Effector CD4-positive, alpha-beta T cell (primary cell): ENCODE measurements at places on chromosomes 1 and 21.

- no peak for DNase-seq
Observed at GRCh38 chr21:33839167-33839716, 76.4 kb downstream of the ATP5PO start.

DNA sequence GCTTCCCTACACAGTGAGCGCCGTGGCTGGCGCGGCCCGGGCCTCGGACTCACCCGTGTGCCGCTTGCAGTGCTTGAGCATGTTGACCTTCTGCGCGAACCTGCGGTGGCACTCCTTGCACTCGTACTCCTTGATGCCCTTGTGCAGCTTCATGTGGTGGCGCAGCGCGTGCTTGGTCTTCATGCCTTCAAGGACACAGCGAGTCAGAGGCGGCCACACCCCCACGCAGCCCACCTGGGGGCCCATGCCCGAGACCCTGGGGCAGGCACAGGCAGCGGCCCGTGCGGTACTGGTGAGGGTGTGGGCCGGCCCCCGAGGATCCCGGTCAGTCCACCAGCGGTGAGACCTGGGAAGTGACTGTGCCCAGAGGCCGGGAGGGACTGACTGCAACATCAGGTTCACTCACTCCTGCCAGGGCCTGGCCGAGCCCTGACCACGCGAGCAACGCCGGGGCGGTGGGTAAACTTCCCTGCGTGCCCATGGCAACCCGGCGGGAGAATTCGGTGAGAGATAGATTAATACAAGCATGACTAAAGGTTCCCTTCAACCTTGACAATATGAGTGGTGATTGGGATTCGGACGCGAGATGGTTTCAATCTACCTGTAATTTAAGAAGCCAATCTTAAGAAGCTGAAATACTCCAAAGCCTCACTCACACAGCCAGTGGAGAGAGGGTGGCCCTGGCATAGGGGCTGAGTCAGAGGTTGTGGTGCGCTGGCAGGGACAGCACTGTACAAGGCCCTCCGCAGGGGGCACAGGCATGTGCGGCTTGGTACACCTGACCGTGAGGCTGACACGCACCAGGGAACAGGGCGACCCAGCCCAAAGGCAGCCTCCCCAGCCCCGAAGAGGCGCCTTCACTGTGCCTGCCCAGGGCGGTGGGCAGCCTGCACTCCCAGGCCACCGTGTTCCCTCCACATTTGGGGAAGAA is 49.1 kb upstream of the RIPK4 start:
- no peak for DNase-seq

DNA sequence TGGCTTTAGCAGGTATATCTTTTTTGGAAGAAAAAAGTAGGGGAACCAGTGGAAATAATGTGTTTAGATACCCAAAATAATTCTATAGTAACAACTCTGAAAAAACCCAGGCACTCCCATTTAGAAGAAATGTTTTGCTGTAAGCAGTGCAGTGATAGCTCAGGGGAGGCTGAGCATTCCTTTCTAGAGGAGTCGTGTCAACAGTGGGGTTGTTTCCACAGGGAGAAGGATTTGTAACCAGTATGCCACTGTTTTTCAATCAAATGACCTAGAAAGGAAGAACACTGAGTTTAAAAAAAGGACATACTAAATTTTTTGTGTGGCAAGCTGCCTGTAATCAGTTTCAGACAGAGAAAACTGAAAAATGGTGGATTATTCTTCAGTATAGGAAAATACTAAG is 2.4 kb downstream of the PGD start:
- DNase-seq = no peak

DNA sequence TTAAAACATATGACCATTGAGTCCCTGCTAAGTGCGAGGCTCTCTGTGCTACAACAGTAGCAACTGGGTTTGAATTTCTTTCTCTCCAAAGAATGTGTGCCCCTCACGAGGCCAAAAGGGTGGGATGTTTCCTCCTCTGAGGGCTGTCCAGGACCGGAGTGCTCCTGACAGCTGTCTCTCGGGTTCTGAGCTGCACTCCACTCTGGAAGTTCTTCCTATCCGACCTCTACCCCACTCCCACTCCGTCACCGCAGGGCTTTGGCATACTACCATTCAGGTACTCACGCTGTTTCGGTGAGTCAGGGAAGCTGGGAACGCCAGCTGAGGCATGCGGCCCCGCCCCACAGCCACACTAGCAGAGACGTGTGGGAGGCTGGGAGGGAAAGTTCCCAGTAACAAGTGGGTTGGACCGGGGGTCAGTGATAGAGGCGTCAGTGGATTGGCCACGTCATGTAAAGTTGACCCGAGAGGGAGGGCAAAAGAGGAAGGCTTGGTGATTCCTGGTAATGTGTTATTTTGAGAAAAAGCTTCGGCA is 705 bp upstream of the SLC50A1 start:
- peak; percentile 20 for DNase-seq
